Activated CD4-positive, alpha-beta T cell treated with anti-CD3 and anti-CD28 coated beads for 36 hours (primary cell): ENCODE measurements at places on chromosomes 2 and 18. TPM values are rescaled to one million over a fixed set of nuclear protein-coding genes. Genes with fewer than 3 reads are reported as not detected.

KIAA2012 gene
- not detected for total RNA-seq

SERPINE2 gene
- 46.6 TPM for total RNA-seq

PJVK gene
- 1.9 TPM for total RNA-seq

METTL4 gene
- 22.0 TPM for total RNA-seq

CFC1 gene
- not detected for total RNA-seq

ANKRD30B gene
- total RNA-seq: not detected

NEB gene
- 0.05 TPM for total RNA-seq

NEMP2 gene
- total RNA-seq: 25.1 TPM

AGAP1 gene
- total RNA-seq: 2.2 TPM

RAPH1 gene
- total RNA-seq: 9.9 TPM

EVX2 gene
- total RNA-seq: not detected

IL1RL2 gene
- total RNA-seq: 1.7 TPM

KIF5C gene
- 13.5 TPM for total RNA-seq

TMEFF2 gene
- total RNA-seq: not detected

TEKT4 gene
- not detected for total RNA-seq

RAB6D gene
- total RNA-seq: not detected

CD8B2 gene
- total RNA-seq: 0.09 TPM

FSHR gene
- not detected for total RNA-seq

ESPNL gene
- 0.21 TPM for total RNA-seq

PLEK gene
- total RNA-seq: 0.60 TPM

RUFY4 gene
- total RNA-seq: 1.7 TPM

SNORC gene
- total RNA-seq: 0.87 TPM

CNRIP1 gene
- not detected for total RNA-seq

HJURP gene
- total RNA-seq: 111 TPM

CYP26B1 gene
- not detected for total RNA-seq

PPP1R1C gene
- total RNA-seq: not detected

SPDYA gene
- total RNA-seq: 0.93 TPM

SNTG2 gene
- 0.25 TPM for total RNA-seq

EGR4 gene
- total RNA-seq: 0.18 TPM

LRRTM4 gene
- total RNA-seq: not detected

ZSWIM2 gene
- not detected for total RNA-seq

C2orf81 gene
- 4.9 TPM for total RNA-seq

FNDC4 gene
- total RNA-seq: not detected

ANKRD53 gene
- total RNA-seq: not detected

THSD7B gene
- total RNA-seq: not detected

WNT10A gene
- 6.0 TPM for total RNA-seq

ANKAR gene
- total RNA-seq: 2.7 TPM

ZNF2 gene
- 4.3 TPM for total RNA-seq

CXCR1 gene
- not detected for total RNA-seq

GPATCH11 gene
- total RNA-seq: 9.6 TPM

SCN1A gene
- not detected for total RNA-seq

TWIST2 gene
- total RNA-seq: not detected

GALNT3 gene
- total RNA-seq: 5.5 TPM

SPC25 gene
- 33.7 TPM for total RNA-seq

SCYGR4 gene
- not detected for total RNA-seq

POTEI gene
- not detected for total RNA-seq

BMP10 gene
- total RNA-seq: not detected

CRYBA2 gene
- total RNA-seq: not detected

STAMBP gene
- 111 TPM for total RNA-seq

IL36G gene
- not detected for total RNA-seq

LIMS3 gene
- total RNA-seq: 0.11 TPM

CCBE1 gene
- 0.14 TPM for total RNA-seq

ACMSD gene
- not detected for total RNA-seq

STON1 gene
- 0.97 TPM for total RNA-seq

CRYGD gene
- total RNA-seq: not detected

TACR1 gene
- total RNA-seq: not detected
